Trophoblast cell (in vitro differentiated cells and primary cell): ENCODE measurements at places on chromosomes 12 and 14.

DNA sequence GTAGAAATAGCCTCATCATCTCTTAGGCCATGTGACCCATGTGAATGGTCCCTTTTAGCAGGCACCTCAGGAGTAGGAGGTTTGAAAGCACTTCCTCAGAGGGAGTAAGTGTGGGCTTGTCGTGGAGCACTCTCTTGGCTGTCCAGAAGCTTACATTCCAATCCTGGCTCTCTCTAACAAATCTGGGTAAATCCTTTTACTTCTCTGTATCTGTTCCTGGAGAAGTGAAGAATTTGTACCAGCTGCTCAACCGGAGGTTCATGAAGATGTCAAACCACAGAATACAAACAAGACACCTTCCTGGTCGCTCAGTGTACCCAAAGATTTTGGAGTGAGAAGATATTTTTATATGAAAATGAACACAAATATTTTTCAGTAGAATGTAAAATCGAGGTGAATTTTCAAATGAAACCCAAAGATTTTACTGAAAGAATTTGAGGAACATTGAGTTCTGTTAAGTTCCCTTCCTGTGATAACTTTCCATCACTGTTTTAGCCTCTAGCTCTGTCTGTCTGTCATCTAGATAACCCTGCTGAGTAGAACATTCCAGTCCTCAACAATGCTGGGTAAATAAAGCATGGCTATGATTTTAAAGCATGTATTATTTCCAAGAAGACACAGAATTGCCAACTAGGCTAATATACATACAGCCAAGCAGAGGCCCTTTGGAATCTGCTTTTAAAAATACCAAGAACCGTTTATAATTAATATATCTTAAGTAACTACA is 263.9 kb upstream of the RGS6 start:
- H3K4me3 ChIP-seq, result no peak overlapping the region
- peaks cover 13% of the 10 kb centered on the region for H3K36me3 ChIP-seq
- DNase-seq, result no peak

DNA sequence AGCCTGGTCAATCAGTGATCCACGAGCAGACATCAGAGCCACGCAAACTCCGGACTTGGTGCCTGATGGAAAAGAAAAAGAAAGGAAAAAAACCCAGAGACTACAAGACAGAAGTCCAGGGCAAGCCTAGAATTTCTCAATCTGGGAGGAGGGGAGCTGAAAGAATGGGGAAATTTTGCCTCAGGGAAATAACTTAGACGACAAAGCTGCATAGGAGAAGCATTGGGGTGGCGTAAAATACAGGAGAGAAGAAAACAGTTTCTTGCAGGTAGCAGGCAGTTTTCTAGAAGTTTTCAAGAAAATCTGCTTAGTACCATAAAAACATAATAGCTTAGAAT is 2.6 kb upstream of the SLC11A2 start:
- no peak overlapping the region for H3K4me3 ChIP-seq
- H3K4me1 ChIP-seq, result peaks cover 11% of the 10 kb centered on the region
- H3K36me3 ChIP-seq, result no peaks in the 10 kb centered on the region
- peak; percentile 86 for DNase-seq
- peak overlapping the region; percentile 92 for H3K27ac ChIP-seq
- no peaks in the 10 kb centered on the region for H3K27me3 ChIP-seq

DNA sequence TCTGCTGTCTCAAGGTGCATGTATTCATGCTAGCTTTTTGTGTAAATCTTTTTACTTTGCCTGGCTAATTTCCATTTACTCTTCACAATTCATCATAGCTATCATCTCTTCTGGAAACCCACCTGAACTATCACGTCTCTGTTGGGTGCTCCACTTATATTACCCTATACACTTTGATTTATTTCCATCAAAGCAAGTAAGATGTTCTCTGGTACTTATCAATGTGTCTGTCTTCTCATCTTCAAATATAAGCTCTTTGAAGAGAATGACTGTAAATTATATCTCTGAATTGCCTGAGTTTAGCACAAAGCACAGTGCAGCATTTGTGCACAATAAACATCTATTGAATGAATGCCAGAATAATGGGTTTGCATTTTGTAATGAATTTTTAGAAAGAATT is 1129.7 kb downstream of the LRFN5 start:
- H3K4me3 ChIP-seq, result no peak overlapping the region
- no peak for DNase-seq
- H3K27me3 ChIP-seq, result no peaks in the 10 kb centered on the region
- no peaks in the 10 kb centered on the region for H3K4me1 ChIP-seq
- no peaks in the 10 kb centered on the region for H3K36me3 ChIP-seq

DNA sequence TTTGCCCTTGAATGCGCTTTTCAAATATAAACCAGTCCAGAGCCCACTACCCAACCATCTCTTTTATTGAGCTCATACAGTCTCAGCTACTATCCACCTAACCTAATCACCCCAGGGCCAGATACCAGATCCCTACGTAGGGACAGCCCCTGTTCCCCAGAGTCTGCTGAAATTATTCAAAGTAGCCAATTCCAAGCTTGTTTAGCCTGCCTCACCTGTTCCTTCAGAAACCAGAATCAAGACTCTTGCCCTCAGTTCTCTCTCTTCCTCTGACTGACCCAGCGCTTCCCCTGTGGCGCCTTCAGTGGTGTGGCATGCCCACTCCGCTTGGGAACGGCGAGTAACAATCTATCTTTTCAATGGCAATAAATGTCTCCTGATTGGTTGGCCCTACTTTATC is 18.8 kb downstream of the BMAL2 start:
- no peaks in the 10 kb centered on the region for H3K36me3 ChIP-seq
- H3K4me1 ChIP-seq, result no peaks in the 10 kb centered on the region
- DNase-seq, result no peak
- H3K4me3 ChIP-seq, result no peak overlapping the region
- no peak overlapping the region for H3K27ac ChIP-seq

DNA sequence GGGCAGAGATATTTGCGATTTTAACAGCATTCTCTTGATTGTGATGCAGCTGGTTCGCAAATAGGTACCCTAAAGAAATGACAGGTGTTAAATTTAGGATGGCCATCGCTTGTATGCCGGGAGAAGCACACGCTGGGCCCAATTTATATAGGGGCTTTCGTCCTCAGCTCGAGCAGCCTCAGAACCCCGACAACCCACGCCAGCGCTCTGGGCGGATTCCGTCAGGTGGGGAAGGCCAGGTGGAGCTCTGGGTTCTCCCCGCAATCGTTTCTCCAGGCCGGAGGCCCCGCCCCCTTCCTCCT is 271 bp upstream of the PSEN1 start:
- no peak overlapping the region for H3K27ac ChIP-seq
- no peak for DNase-seq
- no peaks in the 10 kb centered on the region for H3K27me3 ChIP-seq
- no peaks in the 10 kb centered on the region for H3K36me3 ChIP-seq

DNA sequence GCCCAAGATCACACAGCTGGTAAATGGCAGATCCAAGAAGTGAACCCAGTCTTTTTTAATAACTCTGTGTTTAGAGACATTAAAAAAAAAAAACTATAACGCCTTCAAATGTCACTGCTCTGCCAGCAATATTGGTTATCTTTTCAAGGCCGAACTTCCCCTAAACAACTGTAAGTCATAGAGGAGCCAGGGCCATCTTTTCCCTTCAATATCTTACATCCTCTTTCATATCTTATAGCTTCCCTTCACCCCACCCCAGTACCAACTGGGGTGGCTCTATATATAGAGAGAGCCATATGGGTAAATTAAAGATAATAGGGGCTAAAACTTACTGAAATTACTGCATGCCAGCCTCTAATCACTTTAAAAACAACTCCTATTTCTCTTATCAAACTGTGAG is 100.2 kb downstream of the STAB2 start:
- H3K27ac ChIP-seq, result no peak overlapping the region
- no peak for DNase-seq
- no peaks in the 10 kb centered on the region for H3K27me3 ChIP-seq
- H3K36me3 ChIP-seq, result no peaks in the 10 kb centered on the region
- no peak overlapping the region for H3K4me3 ChIP-seq
- H3K4me1 ChIP-seq, result no peaks in the 10 kb centered on the region
